ENCODE measurements at places on chromosomes 7 and 10.
A peak's percentile ranks its signal among the peaks of the same experiment; 100 is the strongest.

- no peak for DNase-seq
Measured at GRCh38 chr7:87689374-87689773, 61.2 kb downstream of the RUNDC3B start.

DNA sequence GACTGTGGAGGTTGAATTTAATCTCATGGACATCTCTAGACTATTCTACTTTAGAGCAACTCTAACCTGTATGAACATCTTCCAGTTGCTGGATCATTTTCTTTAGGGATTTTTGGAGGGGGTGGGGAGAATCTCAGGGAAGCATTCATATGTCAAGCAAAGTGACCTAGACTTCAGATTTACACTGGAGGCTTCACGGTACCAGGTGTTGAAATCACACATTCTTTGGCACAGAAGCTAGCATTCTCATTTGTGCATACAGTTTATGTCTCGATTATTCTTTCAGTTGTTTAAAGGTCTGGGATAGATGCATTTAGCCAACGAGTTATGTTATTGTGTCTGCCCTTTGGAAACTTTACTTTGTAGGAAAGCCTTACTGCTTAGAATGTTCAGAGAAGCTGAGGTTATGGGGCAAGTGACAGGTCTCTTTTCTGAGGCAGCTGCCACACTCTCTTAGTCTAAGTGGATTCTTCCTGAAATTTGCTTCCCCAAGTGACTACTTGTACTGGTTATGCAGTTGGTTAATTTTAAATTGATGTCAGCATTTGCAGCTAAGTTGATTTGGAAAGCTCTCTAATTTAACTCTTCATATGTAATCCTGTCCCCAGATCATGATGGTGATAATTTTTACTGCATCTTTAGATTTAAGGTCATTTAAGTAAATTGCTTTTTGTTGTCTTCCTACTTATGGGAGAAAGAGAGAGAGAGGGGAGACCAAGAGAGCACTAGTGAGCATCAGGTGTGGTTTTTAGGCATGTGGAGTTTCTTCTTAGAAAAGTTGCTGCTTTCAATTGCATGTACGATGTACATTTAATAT, 153.8 kb downstream of the PRKG1 start:
- DNase-seq: no peak

- no peak for DNase-seq
Measured at GRCh38 chr10:102133373-102134195, 744 bp downstream of the PPRC1 start.

DNA sequence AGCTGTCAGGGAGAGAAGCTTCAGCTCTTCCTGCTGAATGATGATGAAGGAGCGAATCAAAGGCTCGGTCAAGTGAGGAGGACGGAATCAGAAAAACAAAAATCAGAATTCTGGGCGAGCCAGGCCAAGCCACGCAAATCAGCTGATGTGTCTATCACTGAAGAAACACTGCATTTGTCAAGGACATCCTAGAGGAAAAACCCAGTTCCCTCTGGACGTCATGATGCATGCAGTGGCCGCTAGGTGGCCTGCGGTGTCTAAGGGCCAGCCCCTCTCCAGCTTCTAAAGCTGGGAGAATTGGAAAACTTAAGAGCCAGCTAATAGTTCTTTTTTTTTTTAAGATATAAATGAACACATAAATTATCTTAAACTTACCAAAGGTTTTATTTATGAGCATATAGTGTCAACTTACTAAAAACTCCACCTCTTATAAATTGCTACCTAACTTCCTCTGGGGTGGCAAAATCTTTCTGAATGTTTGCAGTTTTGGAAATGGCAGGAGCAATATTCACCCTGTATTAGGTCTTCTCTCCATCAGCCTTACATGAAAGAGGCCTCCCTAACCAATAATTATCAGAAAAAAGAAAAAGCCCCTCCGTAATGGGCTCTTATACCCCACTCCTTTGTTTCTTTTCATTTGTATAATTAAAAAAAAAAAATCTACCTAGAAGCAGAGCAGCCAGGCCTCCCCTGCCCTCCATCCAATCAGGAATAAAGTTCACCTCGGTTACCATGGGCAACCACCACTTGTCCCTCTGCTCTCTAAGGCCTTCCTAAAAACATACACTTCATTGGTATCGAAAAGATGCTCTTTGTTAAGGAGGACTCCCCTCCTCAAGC, 186.8 kb downstream of the USP6NL start:
- DNase-seq: peak; percentile 28

DNA sequence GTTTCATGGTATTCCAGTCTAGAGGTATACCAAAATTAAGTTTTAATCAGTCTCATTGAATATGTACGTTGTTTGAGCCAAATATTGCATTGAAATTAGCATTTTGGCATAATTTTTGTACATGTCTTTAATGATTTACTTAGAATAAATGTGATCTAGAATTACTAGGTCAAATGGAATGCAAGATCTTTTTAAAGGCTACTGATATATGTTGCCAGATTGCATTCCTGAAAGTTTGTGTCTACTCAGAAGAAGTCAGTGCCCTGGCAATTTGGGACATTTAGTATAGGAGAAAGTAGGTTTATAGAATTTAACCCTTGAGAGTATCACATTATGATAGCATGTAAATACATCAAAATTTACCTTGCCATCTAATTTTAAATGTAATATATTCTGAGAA, 32.4 kb downstream of the KMT2E start:
- DNase-seq: no peak

DNA sequence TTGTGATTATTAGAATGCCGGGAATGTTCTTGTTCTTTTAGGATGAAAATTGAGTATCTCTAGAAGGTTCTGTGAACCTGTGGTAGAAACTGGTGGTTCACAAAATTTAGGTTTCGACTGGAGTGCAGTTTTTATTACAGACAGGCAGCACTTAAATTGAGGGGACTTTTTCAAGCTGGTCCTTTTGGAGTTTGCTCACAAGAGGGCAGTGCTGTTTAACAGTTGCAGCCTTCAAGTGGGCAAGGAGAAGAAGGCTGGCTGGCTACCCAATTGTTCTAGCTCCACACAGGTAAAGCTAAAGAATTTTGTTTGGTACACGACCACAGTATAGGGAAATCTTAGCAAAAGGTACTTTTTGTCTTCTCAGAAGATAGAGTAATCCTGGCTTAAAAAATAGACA, 233.6 kb downstream of the SNX13 start:
- peak; percentile 44 for DNase-seq

- no peak for DNase-seq
Measured at GRCh38 chr7:5634107-5634950, 147.1 kb downstream of the RNF216 start.

GRCh38 chr10:127009366-127009765, 104.1 kb downstream of the DOCK1 start:
- no peak for DNase-seq

- DNase-seq: no peak
Measured at GRCh38 chr10:44902941-44903545, 8.1 kb upstream of the TMEM72 start.

- DNase-seq: no peak
Measured at GRCh38 chr7:38195804-38196595, 18.0 kb downstream of the STARD3NL start.

GRCh38 chr7:155593461-155594162, 47.3 kb upstream of the CNPY1 start:
- DNase-seq: no peak

DNA sequence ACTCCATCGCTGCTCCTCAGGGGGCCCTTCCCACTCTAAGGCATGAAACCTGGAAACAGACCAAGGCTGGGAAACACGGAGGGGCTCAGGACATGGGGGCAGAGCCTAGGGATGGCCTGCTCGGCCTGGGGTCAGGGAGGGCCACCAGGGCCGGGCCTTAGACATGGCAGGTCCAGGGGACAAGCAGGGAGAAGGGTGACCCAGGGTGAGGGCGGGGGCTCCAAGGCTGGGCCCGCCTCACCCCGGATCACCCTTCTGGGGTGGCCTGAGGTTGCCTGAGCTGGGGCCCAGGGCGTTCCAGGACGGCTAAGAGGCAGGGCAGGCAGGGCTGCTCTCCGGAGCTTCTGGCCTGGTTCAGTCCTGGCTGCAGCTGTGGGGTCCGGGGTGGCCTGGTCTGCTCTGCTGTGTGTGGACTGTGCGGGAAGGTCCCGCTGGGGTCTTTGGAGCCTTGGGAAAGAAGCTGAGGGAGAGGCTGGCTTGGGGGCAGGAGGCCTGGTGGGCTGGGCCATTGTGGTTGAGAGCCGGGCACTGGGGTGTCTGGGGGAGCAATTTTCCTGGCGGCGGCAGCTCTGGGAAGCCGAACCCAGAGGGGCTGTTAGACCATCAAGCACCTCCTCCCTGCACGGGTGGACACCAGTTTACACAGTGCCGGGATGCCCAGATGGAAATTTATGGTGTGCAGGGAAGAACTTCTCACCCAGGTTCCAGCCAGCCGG, 52.2 kb downstream of the UNCX start:
- DNase-seq: no peak

DNA sequence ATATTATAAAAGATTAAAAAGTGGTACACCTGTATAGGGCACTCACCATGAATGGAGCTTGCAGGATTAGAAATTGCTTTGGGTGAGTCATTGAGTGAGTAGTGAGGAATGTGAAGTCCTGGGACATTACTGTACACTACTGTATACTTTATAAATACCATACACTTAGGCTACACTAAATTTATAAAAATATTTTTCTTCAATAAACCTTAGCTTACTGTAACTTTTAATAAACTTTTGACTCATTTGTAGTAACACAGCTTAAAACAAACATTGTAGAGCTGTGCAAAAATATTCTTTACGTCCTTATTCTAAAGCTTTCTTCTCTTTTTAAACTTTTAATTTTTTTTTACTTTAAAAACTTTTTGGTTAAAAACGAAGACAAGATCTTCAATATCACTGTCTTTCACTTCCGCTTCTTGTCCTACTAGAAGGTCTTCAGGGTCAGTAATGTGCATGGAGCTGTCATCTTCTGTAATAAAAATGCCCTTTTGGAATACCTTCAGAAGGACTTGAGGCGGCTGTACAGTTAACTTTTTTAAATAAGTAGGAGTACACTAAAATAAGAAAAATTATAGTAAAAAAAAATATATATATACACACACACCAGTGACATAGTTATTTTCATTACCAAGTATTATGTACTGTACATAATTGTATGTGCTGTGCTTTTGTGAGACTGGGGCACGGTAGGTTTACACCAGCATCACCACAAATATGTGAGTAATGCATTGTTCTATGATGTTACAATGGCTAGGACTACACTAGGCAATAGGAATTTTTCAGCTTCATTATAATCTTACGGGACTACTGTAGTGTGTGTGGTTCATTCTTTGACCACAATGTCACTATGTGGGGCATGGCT, 3.5 kb downstream of the STK31 start:
- DNase-seq: no peak

DNA sequence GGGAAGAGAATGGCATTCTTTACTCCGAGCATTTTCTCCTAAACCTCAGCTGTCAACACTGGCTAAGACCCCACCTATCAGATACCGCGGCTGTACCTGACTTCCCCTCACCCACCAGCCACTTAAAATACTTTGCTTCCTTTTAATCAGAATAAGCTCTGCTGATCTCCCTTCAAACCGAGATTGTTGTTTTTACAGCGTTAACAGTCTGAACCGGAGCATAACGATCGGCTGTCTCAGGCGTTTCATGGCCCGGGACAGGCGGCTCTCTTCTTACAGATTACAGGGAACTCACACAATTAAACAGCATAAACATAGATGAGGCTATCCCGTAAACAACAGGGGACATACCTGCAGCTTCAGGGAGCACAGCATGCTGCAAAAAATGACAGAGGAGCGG, 174.3 kb upstream of the RNF32 start:
- DNase-seq: no peak

GRCh38 chr7:4724648-4725013, 42.5 kb downstream of the FOXK1 start:
- DNase-seq: no peak

DNA sequence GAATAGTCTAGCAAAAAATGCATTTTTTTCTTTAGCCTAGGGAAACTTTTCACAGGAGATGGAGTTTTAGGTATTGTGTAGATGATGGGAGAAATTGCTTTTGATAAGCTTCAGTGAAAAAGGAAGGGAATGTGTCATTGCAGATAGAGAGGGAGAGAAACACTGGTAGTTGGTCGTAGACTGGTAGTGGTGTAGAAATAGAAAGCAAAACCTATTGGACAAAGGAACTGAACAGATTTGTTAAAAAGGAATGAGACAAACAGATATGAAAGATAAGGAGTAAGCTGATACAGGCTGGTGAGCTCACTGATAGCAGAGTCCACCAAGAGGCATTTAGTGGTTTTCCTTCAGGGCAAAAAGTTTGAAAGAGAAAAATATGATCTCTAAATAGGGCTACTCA, 94.3 kb downstream of the ZEB1 start:
- no peak for DNase-seq

GRCh38 chr10:14712991-14713424, 61.7 kb downstream of the FAM107B start:
- DNase-seq: no peak

DNA sequence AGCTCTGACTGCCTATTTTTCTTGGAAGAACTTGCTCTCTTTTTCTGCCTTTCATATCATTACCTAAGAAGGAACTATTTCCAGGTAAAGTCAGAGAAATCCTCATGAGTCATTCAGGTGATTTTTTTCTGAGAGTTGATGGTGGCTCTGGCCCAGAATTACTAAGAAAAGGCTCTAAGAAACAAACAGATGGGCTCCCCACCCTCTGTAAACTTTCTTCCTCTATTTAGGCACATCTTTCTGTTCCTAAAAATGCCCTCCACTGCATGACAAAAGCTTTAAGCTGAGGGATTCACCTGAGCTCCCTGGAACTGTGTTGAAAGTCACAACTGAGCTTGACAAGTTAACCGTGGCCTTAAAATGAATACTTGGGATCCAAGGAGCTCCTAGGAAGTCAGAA, 1.6 kb downstream of the OLAH start:
- no peak for DNase-seq

Data from B cell (primary cell).